ENCODE measurements at places on chromosomes 2 and 18.

DNA sequence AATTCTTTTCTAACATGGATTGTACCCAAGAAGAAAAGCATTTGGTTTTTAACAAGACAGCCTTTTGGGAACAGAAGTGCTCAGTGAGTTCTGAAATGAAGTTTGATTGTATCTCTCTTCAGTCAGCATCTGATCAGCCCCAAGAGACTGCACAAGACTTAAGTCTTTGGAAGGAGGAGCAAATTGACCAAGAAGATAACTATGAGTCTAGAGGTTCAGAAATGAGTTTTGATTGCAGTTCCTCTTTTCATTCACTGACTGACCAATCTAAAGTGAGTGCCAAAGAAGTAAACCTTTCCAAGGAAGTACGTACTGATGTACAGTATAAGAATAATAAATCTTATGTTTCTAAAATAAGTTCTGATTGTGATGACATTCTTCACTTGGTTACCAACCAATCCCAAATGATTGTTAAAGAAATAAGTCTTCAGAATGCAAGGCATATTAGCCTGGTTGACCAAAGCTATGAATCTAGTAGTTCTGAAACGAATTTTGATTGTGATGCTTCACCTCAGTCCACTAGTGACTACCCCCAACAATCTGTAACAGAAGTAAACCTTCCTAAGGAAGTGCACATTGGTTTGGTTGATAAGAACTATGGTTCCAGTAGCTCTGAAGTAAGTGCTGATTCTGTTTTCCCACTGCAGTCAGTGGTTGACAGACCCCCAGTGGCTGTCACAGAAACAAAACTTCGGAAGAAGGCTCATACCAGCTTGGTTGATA, 31.2 kb downstream of the ZDBF2 start:
- no peak for DNase-seq

- DNase-seq, result no peak
Measured at GRCh38 chr2:96236882-96237281, 28.3 kb upstream of the STARD7 start.

DNA sequence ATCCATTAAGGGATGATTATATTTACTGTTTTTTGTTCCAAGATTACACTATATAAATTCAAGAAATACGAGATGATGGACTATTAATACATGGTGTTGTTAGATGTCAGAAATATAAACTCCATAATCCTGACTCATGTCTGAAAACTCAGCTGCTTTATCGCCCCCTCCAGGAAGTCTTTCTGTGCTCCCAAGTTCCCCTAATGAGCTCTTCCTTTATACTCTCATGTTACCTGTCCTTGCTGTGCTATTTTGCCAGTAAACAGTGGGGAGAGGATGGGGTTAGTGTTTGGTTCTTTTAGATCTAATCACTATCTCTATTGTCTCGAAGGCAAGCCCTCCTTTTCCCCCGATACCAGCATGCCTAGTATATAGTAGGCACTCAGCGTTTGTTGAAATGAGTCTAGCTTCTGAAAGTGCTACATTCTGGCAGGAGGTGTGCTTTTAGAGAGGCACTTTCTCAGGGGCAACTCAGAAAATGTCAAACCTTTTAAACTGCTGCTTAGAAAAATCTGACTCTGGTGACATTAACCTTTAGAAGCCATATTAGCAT, 21.4 kb upstream of the BARD1 start:
- peak; percentile 21 for DNase-seq

GRCh38 chr2:25029183-25029554, 12.7 kb upstream of the EFR3B start:
- no peak for DNase-seq

DNA sequence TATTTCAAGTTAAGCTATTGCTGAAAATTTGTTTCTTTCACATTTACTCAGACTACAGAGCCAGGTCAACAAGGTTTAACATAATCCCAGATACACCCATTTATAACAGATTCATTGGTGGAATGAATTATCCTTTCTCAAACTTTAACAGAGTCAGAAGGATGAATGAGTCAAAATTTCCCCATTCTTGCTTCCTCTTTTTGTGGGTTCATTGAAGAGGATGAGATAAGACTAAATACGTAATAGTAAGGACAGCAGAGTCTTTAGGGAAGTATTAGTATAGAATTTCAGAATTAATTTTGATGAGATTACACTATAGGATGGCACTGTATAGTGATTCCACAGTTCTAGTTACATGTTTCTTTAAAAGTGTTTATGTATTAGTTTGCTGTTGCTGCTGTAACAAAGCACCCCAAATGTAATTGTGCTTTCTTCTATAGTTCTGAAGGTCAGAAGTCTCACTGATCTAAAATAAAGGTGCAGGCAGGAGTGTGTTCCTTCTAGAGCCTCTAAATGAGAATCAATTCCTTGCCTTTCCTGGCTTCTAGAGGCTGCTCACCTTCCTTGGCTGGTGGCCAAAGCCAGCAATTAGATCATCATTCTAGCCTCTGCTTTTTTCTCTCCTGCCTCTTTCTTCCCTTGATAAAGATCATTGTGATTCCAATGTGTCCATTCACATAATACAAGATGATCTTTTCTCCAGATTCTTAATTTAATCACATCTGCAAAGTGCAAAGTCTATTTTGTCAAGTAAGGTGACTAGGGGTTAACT, 309.3 kb upstream of the PIK3C3 start:
- peak; percentile 64 for DNase-seq

- no peak for DNase-seq
Measured at GRCh38 chr18:2874765-2875164, 28.0 kb downstream of the EMILIN2 start.

DNA sequence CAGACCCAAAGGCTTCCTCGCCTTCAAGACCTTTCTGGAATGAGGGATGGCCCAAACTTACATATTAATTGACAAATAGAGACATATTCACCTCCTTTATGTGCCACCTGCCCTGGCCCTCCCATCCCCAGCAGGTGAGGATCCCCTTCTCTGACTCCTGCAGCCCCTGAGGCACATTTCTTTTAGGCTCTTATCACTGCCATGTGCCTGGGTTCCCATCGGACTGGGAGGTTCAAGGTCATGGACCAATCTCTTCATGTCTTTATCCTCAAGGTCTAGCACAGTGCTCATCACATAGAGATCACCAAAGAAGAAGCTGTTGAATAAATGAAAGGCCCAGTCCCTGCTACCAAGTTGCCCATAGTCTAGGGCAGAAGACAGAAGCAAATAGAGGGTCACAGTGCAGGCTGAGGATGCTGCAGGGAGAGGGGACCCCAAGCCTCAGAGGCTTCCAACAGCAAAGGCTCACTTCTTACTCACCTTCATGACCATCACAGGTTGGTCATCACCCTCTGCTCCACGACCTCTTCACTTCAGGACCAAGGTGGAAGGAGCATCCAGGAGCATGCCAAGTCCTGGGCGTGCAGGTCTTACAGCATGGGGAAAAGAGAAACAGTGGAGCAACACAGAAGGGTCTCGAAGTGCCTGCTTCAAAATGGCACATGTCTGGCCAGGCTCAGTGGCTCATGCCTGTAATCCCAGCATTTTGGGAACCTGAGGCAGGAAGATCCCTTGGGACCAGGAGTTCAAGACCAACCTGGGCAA, 193.9 kb downstream of the SMAD2 start:
- no peak for DNase-seq

DNA sequence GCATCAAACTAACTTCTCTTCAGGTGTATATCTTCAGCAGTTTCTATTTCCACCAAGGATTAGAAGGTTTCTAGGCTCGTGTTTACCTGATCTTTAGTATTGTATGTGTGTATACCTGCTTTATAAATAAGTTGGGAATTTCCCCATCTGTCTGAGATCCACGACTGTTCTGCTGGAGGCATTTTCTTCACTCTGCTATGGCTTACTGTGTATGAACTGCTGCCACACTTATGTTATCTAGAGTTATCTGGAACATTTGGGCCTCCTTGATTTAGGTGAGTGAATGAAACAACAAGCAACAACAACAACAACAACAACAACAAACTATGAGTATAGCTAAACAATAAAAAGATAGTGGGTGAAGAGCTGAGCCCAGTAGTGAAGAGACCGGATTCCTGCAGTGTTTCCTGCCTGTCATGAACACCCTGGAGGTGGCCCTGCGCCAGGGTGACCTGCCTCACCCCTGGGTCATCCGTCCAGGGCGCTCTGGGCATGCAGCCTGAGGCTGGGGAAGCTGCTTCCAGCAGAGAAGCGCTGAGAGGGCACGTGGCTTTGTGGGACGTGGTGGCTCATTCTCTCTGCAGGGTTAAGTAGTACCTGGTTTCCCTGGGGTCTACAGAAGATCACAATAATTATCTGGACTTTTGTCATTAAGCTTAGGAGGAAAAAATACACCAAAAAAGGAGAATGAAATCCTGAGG, 56.1 kb upstream of the GATA6 start:
- DNase-seq, result no peak

DNA sequence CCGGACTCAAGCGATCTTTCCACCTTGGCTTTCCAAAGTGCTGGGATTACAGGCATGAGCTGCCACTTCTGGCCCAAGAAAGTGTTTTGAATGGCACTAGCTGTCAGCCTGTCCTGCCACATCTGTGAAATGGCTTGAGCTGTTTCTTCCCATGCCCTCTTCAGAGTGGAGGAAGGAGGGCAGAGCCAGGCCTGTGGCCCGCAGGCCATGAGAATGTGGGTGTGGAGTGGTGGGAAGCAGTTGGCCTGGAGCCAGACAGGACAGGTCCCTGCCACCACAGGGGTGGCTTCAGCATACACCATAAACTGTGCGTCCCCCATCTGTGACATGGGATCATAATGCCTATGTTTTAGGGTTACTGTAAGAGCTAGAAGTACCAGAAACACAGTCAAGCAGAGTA, 6.5 kb downstream of the SLC66A3 start:
- DNase-seq, result no peak

DNA sequence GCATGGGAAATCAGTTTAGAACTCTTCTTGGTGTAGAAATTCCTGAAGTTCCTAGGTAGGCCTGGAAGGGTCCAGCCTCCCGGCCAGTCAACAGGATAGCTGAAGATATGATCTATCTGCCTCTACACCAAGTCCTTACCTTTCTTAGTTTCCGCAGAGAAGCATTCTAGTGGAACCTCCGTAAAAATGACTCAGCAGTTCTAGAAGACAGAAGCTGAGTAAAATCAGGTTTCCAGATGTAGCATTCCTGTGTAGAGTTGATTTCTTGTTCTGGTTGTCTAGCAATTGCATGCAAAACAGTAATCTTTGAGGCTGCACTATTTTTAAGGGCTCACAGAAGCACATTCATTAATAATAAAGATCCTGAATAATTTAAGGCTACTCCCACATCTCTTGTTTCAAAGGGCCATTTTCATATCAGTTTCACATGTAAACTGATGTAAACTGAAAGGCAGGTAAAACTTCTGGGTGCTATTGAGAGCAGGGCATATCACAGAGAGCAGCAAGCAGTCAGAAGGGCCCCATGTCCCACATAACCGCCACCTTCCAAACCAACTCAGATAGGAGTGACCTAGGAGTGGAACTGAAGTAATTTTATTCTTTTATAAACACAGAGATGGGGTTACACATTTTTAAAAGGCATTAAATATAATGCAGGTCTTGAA, 3.2 kb upstream of the DYTN start:
- no peak for DNase-seq

DNA sequence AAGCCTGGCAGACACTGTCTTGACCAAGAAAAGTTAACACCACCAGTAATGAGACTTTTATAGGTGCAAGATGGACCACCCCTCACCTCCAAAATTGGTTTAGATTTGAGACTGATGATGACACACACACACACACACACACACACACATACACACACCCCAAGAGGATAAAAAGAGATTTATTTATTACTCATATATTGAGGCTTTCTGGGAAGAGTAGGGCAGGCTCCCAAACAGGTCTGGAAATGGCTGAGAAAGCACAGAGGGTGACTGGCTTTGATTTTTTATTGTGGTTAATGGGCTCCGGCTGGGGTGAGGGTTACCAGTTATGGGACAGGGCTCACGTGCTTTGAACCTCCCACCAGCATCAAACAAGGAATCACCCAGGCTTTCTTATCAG, 54.2 kb upstream of the ADAM23 start:
- no peak for DNase-seq

GRCh38 chr2:119109866-119110265, 48.7 kb downstream of the C1QL2 start:
- no peak for DNase-seq

DNA sequence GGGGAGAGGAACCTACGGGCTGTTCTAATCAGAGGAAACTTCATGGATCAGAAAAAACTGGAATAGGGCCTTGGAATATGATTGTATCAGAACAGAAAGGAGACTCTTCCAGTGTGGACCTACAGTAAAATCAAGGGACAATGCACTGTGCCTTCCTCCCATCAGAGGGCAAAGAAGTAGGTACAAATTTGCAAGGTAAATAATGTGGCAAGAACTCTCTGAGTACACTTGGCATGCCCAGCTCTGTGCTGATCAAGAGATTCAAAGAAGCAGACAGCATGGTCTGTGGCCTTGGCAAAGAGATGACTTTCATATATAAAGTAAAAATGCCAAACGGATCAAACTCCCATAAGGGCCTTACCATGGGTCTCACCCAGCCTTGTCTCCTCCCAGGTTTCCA, 242.6 kb upstream of the OSR1 start:
- DNase-seq, result no peak

DNA sequence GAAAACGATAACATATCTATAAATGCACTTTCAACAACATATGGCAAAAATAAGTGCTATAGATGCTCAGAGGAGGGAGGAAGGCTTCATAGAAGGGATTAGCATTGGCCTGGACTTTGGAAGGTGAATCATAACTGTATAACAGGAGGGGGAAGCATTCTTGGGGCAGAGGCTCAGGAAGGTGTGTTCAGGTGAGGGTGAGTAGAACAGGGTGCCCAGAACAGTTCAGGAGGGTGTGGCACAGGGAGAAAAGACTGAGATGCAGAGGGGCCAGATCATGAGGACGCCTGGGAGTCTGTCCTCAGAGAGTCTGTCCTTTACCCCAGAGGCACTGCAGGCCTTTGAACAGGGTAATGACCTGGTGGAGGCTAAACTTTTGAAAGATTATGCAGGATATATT, 29.3 kb upstream of the MEP1B start:
- no peak for DNase-seq

GRCh38 chr2:191499874-191500565, 177.9 kb upstream of the NABP1 start:
- no peak for DNase-seq

DNA sequence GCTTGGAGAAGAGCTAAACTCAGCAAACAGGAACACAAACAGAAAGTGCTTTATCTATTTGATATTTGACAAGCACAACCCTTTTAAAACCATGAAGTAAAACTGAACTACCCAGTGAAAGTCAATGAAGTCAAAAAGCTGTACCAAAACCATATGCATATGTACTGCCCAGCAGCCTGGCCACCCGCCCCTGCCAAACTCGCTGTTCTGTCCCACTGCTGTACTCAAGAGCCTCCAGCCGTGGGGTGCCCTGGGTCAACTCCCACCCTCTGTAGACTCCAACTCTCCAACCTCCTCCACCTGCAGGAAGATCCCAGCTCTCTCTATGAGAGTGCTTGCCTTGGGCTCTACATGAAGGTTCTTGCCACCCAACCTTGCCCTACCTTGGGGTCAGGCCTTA, 268.2 kb downstream of the AGPS start:
- no peak for DNase-seq

Measured in suppressor macrophage treated with lipopolysaccharide for 4 hours (primary cell).